ENCODE measurements at places on chromosomes 11 and 22.

DNA sequence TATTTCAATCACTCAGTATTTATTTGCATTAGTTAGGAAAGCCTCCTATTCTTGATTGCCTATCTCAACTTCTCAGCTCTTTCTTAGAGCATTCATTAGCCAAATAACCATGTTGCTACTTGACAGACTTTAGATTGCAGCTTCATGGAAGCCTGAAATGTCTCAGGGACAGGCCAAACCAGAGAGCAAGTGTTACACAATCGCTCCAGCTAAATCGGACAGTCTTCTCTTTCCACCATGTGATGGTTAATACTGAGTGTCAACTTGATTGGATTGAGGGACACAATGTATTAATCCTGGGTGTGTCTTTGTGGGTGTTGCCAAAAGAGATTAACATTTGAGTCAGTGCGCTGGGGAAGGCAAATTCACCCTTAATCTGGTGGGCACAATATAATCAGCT is 106.5 kb upstream of the DRD2 start:
- no peak for DNase-seq

DNA sequence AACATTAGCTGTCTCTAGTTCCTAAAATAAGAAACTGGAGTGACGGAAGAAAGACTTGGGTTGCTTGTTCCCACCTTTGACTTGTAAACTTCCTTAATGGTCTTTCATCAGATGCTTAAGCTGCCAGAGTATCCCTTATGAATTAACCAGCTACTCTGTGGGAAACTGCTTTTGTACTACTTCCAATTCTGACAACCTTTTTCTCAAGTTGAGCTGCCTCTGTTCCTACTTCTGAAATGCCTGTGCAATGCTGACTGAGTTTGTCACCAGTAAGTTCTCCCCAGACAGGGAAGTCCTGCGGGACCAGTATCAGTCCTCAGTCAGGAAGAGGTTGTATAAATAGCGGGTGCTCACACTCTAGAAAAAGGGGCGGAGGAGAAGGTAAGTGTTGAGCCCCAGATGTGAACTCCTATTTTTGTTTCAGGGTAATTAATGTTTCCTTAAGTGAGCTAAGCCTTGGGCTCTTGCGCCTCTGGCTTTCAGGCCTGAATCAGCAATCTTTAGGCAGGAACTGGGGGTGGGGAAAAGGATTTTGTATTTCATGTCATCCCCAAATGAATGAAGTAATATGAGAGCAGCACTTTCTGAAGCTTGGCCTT is 67.2 kb downstream of the CECR2 start:
- no peak for DNase-seq

GRCh38 chr11:126512741-126513715 is 157.5 kb downstream of the ST3GAL4 start:
- no peak for DNase-seq

DNA sequence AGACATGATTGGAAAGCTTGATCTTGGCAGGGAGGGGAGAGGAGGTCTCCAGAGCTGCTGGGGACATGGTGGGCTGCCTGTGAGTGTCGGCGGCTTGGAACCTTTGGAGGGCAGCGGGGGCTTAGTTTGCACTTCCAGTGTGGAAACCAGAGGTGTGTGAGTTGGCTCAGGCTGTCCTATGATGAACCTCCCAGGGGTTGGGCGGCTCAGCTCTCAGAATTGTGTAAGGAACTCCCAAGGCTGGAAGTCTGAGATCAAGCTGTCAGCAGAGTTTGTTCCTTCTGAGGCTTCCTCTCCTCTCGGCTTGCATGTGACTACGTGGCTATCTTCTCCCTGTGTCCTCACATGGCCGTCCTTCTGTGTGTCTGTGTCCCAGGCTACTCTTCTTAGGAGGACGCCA is 87.9 kb upstream of the B3GAT1 start:
- no peak for DNase-seq

- no peak for DNase-seq
These were observed 73.7 kb upstream of the NECTIN1 start for GRCh38 chr11:119802670-119803069.

DNA sequence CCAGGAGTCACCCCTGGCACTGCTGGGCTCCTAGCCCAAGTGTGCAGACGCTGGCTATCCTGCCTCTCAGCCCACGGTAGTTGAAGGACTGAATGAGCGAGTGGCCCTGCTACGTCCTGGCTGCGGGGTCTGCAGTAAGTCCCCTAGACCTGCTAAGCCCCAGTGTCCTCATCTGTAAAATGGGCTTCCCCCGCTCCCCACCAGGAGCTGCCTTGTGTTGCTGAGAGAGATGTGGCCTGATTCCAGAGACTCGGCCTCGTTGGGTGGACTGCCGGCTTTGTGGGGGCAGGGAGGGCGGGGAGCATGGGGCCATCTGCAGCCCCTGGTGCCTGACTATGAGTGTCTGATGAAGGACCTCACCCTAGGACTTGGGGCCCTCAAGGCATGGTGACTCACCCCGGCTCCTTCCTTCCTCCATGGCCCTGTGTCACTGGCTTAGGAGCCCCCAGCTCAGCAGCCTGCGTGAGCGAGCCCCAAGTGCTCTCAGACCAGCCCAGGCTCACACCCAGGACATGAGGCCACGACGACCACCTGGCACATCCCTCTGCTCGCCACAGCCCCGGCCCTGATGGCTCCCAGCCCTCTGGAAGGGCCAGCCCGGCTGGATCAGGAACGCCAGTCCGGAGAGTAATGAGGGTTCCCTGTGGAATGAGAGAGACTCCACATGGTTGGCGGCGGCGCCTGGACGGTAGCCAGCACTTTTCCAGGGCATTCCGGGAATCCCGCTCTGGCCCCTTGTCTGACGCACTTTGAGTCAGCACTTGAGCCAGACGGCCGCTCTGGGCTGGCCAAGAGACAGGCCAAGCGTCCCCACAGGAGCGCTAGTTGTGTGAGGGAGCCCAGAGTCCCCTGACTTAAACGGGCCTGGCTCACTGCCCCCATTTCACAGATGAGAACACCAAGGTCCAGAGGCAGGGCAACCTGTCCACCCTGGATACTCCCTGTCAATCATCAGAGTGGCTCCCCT is 50.5 kb upstream of the SHISAL1 start:
- no peak for DNase-seq
